ENCODE measurements at places on chromosomes 1 and 21. TPM values are rescaled to one million over a fixed set of nuclear protein-coding genes. Genes with fewer than 3 reads are reported as not detected.

- no peak overlapping the region for H3K27ac ChIP-seq
- H3K4me1 ChIP-seq = no peaks in the 10 kb centered on the region
- peaks cover 16% of the 10 kb centered on the region for H3K36me3 ChIP-seq
- no peak overlapping the region for H3K4me3 ChIP-seq
Observed at GRCh38 chr1:220184506-220184905, 87.7 kb downstream of the RAB3GAP2 start.

DNA sequence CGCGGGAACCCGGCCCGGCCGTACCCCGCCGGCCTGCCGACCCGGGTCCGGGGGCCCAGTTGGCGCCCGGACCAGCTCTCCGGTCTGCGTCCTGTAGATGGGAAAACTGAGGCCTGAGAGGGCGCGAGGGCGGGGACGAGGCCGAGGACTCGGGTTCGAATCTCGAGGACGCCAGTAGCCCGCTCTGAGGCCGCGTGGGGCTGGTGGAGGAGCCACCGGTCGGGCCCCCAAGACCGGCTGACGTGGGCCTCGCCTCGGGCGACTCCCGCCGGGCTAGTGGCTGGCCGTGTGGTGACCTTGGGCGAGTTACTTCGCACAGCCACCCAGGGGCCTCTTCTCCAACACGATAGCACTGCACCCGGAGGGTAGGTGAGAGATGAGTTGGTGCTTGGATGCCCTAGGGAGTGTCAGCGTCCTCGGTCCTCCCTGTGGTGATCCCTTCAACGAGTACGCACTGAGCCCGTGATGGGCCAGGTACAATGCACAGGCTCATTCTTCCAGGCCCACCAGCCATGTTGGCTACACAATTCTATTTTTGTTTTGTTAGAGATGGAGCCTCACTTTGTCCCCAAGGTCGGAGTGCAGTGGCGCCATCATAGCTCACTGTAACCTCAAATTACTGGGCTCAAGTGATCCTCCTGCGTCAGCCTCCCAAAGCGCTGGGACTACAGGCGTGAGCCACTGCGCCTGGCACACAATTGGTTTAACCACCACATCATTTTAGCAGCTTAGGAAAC is 404 bp upstream of the SCMH1 start:
- H3K36me3 ChIP-seq = no peaks in the 10 kb centered on the region
- H3K27me3 ChIP-seq = no peaks in the 10 kb centered on the region
- peak overlapping the region; percentile 99 for H3K27ac ChIP-seq
- no peak for DNase-seq
- no peaks in the 10 kb centered on the region for H3K4me1 ChIP-seq
- peak overlapping the region; percentile 83 for H3K4me3 ChIP-seq

- H3K27me3 ChIP-seq = no peaks in the 10 kb centered on the region
- DNase-seq = no peak
- no peak overlapping the region for H3K27ac ChIP-seq
- H3K4me1 ChIP-seq = no peaks in the 10 kb centered on the region
- H3K4me3 ChIP-seq = no peak overlapping the region
Observed at GRCh38 chr1:64906447-64906846, 59.9 kb downstream of the JAK1 start.

The SPRR5 gene
- not detected for total RNA-seq

DNA sequence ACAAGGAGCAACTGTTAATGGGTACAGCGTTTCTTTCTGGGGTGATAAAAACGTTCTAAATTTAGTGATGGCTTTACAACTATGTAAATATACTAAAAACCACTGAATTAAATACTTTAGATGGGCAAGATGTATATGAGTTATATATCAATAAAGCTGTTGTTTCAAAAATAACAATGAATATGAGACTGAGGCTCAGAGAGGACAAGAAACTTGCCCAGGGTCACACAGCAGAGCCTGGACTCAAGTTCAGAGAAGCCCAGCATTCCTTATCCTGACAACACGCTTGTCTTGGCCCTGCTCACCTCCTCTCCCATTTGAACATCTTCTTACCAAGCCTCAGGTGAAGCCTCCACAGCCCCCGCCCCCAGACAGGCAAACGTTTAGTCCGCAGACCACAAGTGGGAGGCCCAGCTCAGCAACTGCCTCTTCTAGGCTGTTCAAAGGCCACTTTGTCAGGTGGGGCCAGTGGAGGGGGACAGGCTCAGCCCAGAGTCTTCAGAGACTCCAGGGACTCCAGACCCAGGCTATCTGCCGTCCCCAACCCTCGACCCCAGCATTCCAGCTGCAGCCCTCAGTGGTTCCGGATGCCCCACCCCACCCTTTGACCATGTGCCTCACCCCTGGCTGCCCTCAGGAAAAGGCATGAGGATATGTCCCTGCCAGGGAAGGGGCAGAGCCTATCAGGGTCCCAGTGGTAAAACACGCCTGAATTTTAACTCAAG is 17.9 kb downstream of the SDC3 start:
- H3K27ac ChIP-seq = peak overlapping the region; percentile 45
- DNase-seq = no peak
- no peaks in the 10 kb centered on the region for H3K36me3 ChIP-seq
- H3K27me3 ChIP-seq = no peaks in the 10 kb centered on the region

GRCh38 chr1:227958617-227959324 is 11.0 kb upstream of the WNT9A start:
- peak; percentile 20 for DNase-seq
- no peaks in the 10 kb centered on the region for H3K36me3 ChIP-seq
- H3K4me3 ChIP-seq = no peak overlapping the region
- H3K27me3 ChIP-seq = peaks cover 4% of the 10 kb centered on the region
- no peaks in the 10 kb centered on the region for H3K4me1 ChIP-seq

The B3GALT5 gene
- total RNA-seq = 2.3 TPM

The CD101 gene
- 0.32 TPM for total RNA-seq

- DNase-seq = no peak
- H3K27ac ChIP-seq = no peak overlapping the region
- H3K4me1 ChIP-seq = no peaks in the 10 kb centered on the region
- H3K27me3 ChIP-seq = no peaks in the 10 kb centered on the region
- no peak overlapping the region for H3K4me3 ChIP-seq
- H3K36me3 ChIP-seq = peaks cover 7% of the 10 kb centered on the region
Observed at GRCh38 chr1:168199056-168199455, 20.3 kb downstream of the TIPRL start.

- H3K27me3 ChIP-seq = no peaks in the 10 kb centered on the region
- H3K4me3 ChIP-seq = no peak overlapping the region
- no peaks in the 10 kb centered on the region for H3K36me3 ChIP-seq
- no peaks in the 10 kb centered on the region for H3K4me1 ChIP-seq
- DNase-seq = no peak
Observed at GRCh38 chr1:32507021-32507420, 32.2 kb upstream of the ZBTB8A start.

- H3K4me3 ChIP-seq = no peak overlapping the region
- H3K36me3 ChIP-seq = no peaks in the 10 kb centered on the region
- no peaks in the 10 kb centered on the region for H3K4me1 ChIP-seq
- DNase-seq = no peak
- H3K27ac ChIP-seq = peak overlapping the region; percentile 50
Observed at GRCh38 chr1:155120253-155120652, 7.4 kb upstream of the EFNA1 start.

GRCh38 chr1:45815667-45816458 is 12.5 kb downstream of the MAST2 start:
- H3K27me3 ChIP-seq = no peaks in the 10 kb centered on the region
- no peaks in the 10 kb centered on the region for H3K36me3 ChIP-seq
- H3K4me3 ChIP-seq = no peak overlapping the region
- no peak for DNase-seq
- H3K4me1 ChIP-seq = no peaks in the 10 kb centered on the region

The LRRC8C gene
- total RNA-seq = 10.8 TPM

GRCh38 chr1:34128186-34128889 is 36.7 kb downstream of the CSMD2 start:
- H3K4me1 ChIP-seq = no peaks in the 10 kb centered on the region
- no peak overlapping the region for H3K4me3 ChIP-seq
- no peak for DNase-seq
- no peaks in the 10 kb centered on the region for H3K36me3 ChIP-seq
- H3K27ac ChIP-seq = no peak overlapping the region

- H3K36me3 ChIP-seq = no peaks in the 10 kb centered on the region
- H3K4me3 ChIP-seq = no peak overlapping the region
- no peak for DNase-seq
- no peak overlapping the region for H3K27ac ChIP-seq
- H3K27me3 ChIP-seq = no peaks in the 10 kb centered on the region
Observed at GRCh38 chr1:179996099-179996498, 41.5 kb downstream of the CEP350 start.

The ZNF648 gene
- 3.3 TPM for total RNA-seq

The TPTE gene
- total RNA-seq = not detected

- H3K27ac ChIP-seq = no peak overlapping the region
- H3K27me3 ChIP-seq = no peaks in the 10 kb centered on the region
Observed at GRCh38 chr21:33974513-33975468, 59.2 kb upstream of the ATP5PO start.

DNA sequence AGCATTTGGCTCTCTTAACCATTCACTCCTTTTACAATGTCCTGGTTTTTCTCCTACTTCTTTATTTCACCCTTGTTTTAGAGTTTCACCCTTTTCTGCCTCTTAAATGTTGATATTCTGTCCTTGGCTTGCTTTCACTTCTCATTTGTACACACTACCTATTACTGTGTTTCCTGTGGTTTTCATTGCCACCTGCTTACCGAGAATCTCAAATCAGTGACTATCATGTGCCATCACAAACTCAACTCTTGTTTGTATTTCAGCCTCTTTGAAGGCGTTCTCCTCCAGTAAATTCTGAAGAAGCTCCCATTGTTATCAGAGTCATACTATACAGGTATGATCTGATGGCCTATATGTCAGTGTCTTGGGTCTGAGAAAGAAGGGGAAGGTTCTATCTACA is 65.7 kb downstream of the NPHS2 start:
- H3K27ac ChIP-seq = no peak overlapping the region
- DNase-seq = no peak
- H3K36me3 ChIP-seq = no peaks in the 10 kb centered on the region
- no peaks in the 10 kb centered on the region for H3K27me3 ChIP-seq
- H3K4me1 ChIP-seq = no peaks in the 10 kb centered on the region
- H3K4me3 ChIP-seq = no peak overlapping the region

- H3K4me1 ChIP-seq = no peaks in the 10 kb centered on the region
- H3K4me3 ChIP-seq = no peak overlapping the region
- no peaks in the 10 kb centered on the region for H3K27me3 ChIP-seq
- no peaks in the 10 kb centered on the region for H3K36me3 ChIP-seq
Observed at GRCh38 chr1:26477446-26478152, 5.4 kb downstream of the HMGN2 start.

The ANKRD45 gene
- 0.33 TPM for total RNA-seq

The NECTIN4 gene
- total RNA-seq = 56.3 TPM

GRCh38 chr1:214658785-214659184 is 55.8 kb downstream of the CENPF start:
- H3K27me3 ChIP-seq = no peaks in the 10 kb centered on the region
- DNase-seq = no peak
- H3K4me3 ChIP-seq = no peak overlapping the region

The NEXN gene
- 12.8 TPM for total RNA-seq

The FOXD2 gene
- 0.33 TPM for total RNA-seq

DNA sequence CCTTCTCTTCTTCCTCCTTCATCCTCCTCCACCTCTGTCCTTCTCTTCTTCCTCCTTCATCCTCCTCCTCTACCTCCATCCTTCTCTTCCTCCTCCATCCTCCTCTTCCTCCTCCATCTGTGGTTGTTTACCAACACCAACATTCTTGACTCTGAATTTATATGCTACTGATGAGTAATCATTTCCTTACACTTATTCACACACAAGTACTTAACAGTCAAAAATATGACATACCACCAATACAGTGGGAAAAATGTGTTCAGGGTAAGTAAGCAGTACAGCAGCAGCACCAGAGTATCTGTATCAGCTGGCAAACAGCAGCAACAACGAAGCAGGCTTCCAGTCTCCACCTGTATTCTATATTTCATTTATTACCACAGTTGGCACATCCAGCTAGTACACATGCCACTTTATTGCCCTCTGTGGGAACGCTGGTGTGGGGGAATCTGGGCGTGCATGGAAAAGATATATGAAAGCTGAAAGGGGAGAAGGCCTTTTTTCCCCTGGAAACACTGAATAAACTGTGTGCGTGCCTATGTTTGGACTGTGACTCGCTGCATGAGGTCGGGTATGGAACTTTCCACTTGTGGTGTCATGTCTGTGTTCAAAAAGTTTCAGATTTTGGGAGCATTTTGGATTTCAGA is 16.0 kb downstream of the ADSS2 start:
- no peak overlapping the region for H3K4me3 ChIP-seq
- no peak for DNase-seq
- H3K27me3 ChIP-seq = no peaks in the 10 kb centered on the region
- no peak overlapping the region for H3K27ac ChIP-seq

- H3K27me3 ChIP-seq = no peaks in the 10 kb centered on the region
- no peaks in the 10 kb centered on the region for H3K36me3 ChIP-seq
- H3K4me3 ChIP-seq = no peak overlapping the region
- no peaks in the 10 kb centered on the region for H3K4me1 ChIP-seq
Observed at GRCh38 chr1:4786055-4786454, 131.6 kb downstream of the AJAP1 start.

DNA sequence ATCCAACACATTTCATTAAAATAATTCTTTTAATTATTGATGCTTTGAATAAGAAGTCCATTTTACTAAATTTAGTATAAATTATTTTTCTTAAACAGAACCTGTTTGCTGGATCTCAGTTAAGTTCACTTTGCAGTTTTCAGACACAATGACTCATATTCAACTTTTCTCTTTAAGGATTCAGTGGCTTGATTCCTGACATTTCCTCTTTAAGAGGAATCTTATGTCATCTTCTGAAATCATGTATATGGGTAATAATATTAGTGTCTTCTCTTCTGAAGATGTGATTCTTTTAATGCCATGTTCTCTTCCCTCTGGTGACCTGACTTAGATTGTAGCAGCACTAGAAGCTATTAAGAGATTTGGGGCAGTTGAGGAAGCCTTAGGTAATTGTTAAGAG is 12.6 kb downstream of the CREG1 start:
- no peaks in the 10 kb centered on the region for H3K36me3 ChIP-seq
- H3K27me3 ChIP-seq = no peaks in the 10 kb centered on the region
- no peak overlapping the region for H3K27ac ChIP-seq
- no peak overlapping the region for H3K4me3 ChIP-seq
- no peak for DNase-seq

DNA sequence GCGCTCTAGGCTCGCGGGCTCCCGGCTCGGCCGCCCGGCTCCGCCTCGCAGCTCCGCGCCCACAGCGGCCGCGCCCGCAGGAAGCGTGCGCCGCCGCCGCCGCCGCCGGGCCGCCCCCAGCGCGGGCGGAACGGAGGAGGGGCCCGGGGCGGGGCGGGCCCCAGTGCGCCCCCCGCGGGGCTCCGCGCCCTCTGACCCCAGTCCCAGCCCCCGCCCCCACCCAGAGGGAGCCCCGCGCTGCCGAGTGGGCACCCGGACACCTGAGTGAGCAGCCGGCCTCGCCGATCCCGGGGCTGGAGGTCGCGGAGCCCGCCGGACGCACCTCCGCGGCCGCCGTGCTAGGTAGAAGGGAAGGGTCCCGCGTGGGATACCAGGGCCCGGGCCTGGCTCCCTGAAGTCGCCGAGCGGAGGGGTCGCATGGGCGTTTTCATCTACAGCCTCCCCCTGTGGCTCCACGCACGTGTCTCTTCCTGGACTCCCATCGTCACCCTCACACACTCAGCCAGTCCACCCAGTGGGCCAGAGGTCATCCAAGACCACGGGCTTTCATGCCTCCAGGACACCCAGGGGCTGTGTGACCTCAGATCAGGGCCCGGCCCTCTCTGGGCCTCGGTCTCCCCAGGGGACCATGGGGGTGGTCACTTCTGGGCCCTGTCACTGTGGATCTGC is at the start of gene SDC3:
SDC3 (minus strand) TSS at position 63 of the 669 bp plus-strand sequence. CDS start 172 bp downstream, outside the sequence.
- no peak for DNase-seq
- peak within 1 kb of the TSS; percentile 67 for H3K4me3 ChIP-seq
- H3K36me3 ChIP-seq = no peaks in the 10 kb centered on the region
- peak within 1 kb of the TSS; percentile 82 for H3K27ac ChIP-seq
- H3K27me3 ChIP-seq = no peaks in the 10 kb centered on the region

All from breast epithelium (tissue), 4 donors.